ENCODE measurements at places on chromosomes 3 and 15.

GRCh38 chr15:43095243-43095642 is 10.6 kb downstream of the UBR1 start:
- no peak for DNase-seq

DNA sequence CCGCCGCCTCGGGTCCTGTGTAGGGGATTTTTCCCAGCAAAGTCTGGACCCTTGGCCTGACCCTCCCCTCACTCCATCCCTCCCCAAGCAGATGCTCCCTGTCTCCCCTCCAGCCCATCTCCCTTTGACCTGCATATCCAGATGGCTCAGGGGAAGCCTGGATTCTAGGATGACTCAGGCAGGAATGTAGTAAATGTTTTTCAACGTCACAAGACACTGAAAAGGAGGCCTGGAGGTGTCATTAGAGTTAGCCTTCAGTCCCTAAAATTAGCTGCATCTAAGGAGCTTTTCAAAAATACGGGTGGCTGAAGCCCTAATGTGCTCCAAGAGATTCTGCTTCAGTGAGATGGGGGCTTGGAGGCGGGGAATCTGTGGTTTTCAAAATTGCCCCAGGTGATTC is 7.2 kb downstream of the ACAN start:
- no peak for DNase-seq

DNA sequence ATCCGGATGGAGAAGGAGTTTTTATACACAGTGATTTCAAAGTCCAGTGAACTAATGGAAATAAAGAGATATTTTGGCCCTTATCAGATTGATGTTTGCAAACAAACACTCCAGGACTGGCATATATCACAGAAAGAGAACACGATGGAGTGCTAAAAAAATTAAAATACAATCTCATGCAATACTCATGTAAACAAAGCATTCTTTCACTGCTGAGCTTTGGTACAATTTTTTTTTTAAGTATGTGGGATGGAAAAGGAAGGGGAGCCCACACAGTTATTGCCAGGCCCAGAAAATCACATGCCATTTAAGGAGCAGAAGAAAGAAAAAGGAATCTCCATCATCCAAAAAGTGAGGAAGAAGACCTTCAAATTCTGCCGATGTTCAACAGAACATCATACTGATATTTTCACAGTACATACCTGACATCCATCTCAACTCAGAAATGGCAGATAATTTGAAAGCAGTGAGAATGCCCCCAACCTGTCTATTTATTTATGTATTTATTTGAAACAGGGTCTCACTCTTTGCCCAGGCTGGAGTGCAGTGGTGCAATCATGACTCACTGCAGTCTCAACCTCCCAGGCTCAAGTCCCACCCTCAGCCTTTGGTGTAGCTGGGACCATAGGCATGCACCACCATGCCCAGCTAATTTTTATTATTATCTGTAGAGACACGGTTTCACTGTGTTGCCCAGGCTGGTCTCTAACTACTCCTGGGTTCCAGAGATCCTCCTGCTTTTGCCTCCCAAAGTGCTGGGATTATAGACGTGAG is 107.5 kb upstream of the SLC2A2 start:
- no peak for DNase-seq

GRCh38 chr3:44870375-44871061 is 3.9 kb upstream of the TGM4 start:
- no peak for DNase-seq

DNA sequence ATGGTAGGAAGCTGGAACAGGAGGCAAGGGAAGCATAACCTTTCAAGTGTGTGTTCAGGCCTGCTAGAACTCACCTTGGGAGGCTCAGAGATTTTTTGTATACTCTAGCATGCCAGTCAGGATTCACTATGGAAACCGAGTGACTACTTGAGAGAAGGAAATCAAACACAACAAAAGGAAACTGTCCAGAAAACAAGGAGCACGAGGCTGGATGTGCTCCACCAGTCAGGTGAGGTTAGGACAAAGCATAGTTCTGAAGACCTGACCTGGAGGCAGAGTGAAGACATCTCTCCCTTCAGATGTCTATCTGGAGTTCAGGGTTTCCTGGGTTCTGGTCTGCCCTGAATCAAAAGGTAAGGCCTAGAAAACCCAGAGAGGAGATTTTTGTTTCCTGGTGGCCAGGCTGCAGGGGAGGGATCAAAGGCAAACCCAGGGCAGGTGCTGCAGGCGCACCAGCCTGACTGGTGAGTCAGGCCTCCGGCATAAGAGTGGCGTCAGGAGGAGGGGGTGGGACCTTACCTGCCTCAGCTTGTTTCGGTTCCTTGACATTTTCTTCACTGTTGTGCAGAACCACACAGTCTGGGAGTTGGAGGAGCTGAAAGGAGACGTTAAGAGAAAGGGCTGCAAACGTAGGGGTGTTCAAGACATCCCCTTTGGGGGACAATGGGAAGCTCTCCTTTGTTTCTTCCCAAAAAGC is 52.2 kb upstream of the OSBPL11 start:
- no peak for DNase-seq

DNA sequence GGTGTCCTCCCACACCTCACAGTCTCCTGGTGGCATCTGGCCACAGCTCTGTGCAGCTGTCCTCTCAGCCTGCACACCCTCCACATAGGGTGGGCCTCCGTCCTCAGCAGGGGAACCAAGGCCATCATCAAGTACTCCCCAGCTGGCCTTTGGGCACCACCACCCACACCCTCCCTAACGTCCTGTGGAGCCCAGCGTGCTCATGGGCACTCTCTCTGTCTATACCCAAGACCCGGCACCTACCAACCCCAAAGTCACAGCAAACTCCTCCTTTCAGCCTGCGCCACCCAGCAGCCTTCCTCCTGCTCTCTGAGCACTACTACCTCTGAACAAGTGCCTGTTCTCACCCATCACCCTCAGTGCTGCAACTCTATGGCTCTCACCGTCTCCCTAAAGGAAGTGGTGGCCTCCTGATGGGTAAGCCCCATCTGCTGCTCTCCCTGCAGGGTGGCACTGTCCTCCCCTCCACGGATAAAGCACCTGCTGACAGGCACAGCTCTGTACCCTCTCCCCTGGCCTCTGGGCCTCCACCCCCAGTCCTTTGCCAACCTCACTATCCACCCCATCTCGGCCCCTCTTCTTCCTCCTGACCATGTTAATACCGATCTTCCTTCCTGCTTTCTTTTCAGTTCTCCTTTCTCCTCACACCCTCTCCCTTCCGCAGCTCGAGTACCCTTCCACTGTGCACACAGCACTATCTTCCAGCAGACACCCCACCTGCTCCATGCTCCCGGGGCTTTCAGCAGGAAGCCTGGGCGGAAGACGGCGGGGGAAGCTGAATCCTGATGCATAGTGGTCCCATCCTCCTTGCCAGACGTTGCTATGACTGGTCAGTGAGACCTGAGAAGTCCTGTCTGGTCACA is 31.5 kb downstream of the SLC41A3 start:
- DNase-seq = no peak

DNA sequence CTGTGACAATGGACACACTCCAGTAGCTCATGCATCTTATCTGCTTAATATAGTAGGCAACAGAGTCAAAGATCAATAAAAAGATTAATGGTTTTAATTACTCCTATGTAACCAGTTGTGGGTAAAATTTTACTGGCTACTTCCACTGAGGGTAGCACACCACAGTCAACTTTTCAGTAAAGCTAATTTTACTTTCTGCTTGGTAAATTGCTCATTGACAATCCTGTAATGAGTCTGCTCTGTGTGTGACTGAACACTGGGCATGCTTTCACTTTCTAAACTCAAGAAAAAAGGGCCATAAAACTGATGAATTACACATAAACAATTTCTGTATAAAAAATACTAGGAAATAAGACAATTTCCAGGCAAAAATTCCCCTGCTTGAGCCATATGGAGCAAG is 838.3 kb downstream of the VGLL3 start:
- no peak for DNase-seq

Data from stimulated activated CD4-positive, alpha-beta T cell treated with anti-CD3 and anti-CD28 coated beads, Interleukin-12 subunit alpha, Interleukin-12 subunit beta, amount 100 ng/mL, for 4 hours (primary cell).